ENCODE measurements at places on chromosomes 12 and 14.
A peak's percentile ranks its signal among the peaks of the same experiment; 100 is the strongest.

- H3K4me3 ChIP-seq, result no peak overlapping the region
- no peak for DNase-seq
- no peaks in the 10 kb centered on the region for H3K27me3 ChIP-seq
- no peaks in the 10 kb centered on the region for H3K4me1 ChIP-seq
- H3K36me3 ChIP-seq, result no peaks in the 10 kb centered on the region
Measured at GRCh38 chr12:24617471-24617870, 331.4 kb downstream of the BCAT1 start.

DNA sequence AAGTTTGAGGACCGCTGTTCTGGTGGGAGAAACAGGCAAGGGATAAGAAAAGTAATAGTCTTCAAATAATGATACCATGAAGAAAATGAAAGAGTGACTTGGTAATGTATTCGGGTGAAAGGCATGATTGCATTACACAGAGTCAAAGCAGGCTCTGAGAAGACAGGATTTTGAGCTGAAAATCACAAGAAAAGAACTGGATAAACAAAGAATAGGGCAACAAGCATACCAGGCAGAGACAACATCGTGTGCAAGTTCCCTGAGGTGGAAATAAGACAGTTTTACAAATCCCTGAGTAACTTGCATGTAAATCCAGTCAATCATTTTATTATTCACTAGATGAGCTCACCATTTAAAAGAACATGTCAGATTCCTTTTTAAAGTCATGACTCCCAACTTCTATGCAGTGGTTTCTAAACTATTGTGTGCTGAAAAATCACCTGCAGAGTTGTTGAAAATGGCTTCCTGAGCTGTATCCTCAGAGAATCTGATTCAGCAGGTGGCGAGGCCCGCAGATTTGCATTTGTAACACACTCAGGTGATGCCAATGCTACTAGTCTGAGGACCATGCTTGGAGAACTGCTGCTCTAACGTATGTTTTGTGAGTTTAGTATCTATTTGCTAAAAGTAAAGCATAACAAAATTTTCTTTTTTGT lies 133.0 kb upstream of the ABCD2 start:
- H3K27ac ChIP-seq, result no peak overlapping the region
- no peaks in the 10 kb centered on the region for H3K36me3 ChIP-seq
- H3K4me3 ChIP-seq, result no peak overlapping the region
- H3K27me3 ChIP-seq, result no peaks in the 10 kb centered on the region

DNA sequence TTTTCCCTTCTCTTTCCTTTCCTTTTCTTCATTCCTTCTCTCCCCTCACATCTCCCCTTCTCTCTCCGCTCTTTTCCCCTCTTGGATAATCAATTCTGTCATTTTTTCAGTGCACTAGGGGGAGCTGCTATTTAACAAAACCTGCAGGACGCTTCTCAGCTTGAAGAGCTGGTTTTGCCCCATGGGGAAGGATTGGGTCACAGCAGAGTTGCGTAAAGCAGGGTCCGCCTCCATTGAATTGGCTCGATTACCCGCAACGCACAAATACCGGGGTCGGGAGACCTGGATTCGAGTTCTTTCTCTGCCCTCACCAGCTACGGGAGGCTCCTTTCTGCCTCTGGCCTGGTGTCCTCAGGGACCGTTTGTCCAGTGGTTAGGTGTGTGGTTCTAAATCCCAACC lies 42.1 kb upstream of the CHGA start:
- H3K27me3 ChIP-seq, result no peaks in the 10 kb centered on the region
- H3K4me1 ChIP-seq, result no peaks in the 10 kb centered on the region
- no peak overlapping the region for H3K4me3 ChIP-seq
- no peak overlapping the region for H3K27ac ChIP-seq
- DNase-seq, result no peak

DNA sequence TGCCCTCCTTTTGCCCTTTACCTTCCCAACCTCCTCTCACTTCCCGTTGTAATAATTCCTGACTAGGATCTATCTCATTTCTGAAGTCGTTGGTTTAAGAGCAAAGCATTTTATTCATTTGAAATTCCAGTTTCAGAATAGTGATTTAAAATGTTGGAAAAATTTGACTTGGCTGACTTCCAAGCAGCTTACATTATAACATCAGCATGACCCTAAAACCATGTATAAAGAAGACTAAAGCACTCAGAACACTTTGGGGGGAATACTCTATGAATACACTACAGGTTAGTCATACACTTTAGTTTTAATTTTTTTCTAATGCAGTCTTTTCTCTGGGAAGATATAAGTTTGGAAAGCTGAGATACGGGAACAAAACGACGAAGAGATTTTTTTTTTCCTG lies 161.1 kb downstream of the BTG1 start:
- DNase-seq, result no peak
- H3K36me3 ChIP-seq, result no peaks in the 10 kb centered on the region
- no peaks in the 10 kb centered on the region for H3K27me3 ChIP-seq
- no peak overlapping the region for H3K4me3 ChIP-seq
- H3K27ac ChIP-seq, result no peak overlapping the region

DNA sequence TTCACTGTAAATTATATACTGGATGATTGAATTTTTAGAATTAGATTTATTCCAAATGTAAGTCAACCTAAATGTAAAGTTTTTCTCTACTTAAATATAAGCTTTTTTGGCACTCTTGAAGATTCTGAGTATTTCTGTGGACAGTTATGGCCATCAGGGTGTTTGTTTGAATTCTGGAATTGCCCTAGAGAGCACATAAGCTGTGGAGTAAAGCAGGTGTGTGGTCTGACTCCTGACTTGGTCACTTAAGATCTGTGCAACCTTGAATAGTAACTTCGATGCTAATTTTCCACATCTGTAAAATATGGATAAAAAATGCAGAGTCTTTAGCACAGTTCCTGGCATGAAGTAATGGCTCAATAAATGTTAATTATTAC lies 64.4 kb downstream of the FUT8 start:
- H3K4me3 ChIP-seq, result no peak overlapping the region
- H3K27ac ChIP-seq, result no peak overlapping the region
- no peaks in the 10 kb centered on the region for H3K36me3 ChIP-seq
- no peak for DNase-seq
- H3K27me3 ChIP-seq, result no peaks in the 10 kb centered on the region
- H3K4me1 ChIP-seq, result no peaks in the 10 kb centered on the region

GRCh38 chr12:127503246-127503645 lies 763.7 kb upstream of the TMEM132C start:
- H3K27ac ChIP-seq, result no peak overlapping the region
- H3K4me1 ChIP-seq, result no peaks in the 10 kb centered on the region
- DNase-seq, result no peak
- no peak overlapping the region for H3K4me3 ChIP-seq
- no peaks in the 10 kb centered on the region for H3K36me3 ChIP-seq

GRCh38 chr14:23294734-23295561 lies 7.7 kb downstream of the PPP1R3E start:
- H3K4me3 ChIP-seq, result no peak overlapping the region
- no peak overlapping the region for H3K27ac ChIP-seq
- peaks cover 7% of the 10 kb centered on the region for H3K4me1 ChIP-seq
- no peak for DNase-seq
- H3K27me3 ChIP-seq, result no peaks in the 10 kb centered on the region

GRCh38 chr12:125652681-125653080 lies 587.4 kb downstream of the AACS start:
- H3K4me3 ChIP-seq, result no peak overlapping the region
- H3K27me3 ChIP-seq, result no peaks in the 10 kb centered on the region
- no peak overlapping the region for H3K27ac ChIP-seq
- H3K36me3 ChIP-seq, result no peaks in the 10 kb centered on the region
- no peaks in the 10 kb centered on the region for H3K4me1 ChIP-seq

DNA sequence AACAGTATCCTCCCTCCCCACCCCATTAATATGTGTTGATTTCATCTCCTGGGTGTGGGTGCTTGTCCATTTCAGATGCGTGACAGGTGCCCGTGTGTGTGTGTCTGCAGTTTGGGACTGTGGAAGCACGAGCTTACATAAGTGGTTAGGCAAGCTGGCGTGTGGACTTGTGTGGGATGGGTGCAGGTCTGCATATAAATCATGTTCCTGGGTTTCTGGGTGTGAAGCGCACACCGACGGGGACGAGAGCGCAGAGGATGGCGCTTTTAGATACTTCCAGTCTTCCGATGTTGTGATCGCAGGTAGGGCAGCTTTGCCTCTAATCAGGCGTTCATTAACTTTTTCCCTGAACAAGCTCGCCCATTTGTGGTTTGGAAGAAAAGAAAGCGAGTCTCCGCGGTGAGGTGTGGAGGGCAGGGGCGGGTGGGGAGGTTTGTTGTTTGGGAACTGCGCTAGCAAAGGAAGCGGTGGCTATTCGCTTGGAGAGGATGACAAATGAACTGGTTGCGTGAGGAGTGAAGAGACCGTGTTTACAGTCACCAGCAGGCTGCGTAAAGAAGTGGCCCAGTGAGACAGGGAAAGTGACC lies 865 bp downstream of the RGS6 start:
- peak overlapping the region; percentile 39 for H3K4me3 ChIP-seq
- H3K27ac ChIP-seq, result no peak overlapping the region
- no peaks in the 10 kb centered on the region for H3K36me3 ChIP-seq
- H3K27me3 ChIP-seq, result peaks cover 6% of the 10 kb centered on the region
- no peak for DNase-seq

DNA sequence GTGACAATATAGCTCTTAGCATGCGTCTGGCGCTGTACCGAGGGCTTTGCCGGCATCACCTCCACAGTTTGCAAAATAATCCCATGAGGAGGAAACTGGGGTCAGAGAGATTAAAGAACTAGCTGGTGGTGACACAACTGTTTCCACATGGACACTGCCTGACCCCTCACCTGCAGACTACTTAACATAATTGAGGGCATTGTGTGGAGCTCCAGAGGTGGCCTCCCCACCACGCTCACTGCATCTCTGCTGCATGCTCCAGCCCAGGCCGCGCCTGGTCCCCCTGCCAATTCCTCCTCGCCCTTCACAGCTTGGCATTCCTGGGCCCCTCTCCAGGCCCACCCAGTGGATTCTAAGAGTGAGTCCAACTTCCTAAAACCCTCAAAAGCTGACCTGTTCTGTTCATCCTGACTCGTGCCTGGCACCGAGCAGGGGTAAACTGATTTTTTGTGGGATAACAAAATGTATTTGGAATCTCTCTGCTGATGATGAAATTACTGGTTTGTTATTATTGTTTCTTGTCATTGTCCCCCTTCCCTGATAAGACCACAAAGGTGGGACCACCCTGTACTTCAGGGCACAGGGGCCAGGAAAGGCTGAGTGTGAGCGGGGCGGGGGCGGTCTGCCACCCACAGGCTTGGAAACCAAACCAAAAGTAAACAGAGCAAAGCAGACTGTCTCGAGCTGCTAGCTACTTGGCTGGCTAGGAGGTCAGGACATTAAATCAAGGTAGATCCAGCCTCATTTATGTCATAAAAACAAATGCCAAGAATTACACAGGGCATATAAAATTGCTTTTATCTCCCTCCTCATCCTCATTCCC lies 40.6 kb downstream of the CHGA start:
- no peak for DNase-seq
- H3K36me3 ChIP-seq, result peaks cover 26% of the 10 kb centered on the region
- H3K4me3 ChIP-seq, result no peak overlapping the region
- H3K27ac ChIP-seq, result no peak overlapping the region

GRCh38 chr12:1531153-1531653 lies 63.2 kb downstream of the FBXL14 start:
- peaks cover 5% of the 10 kb centered on the region for H3K27me3 ChIP-seq
- H3K4me1 ChIP-seq, result peaks cover 12% of the 10 kb centered on the region
- H3K4me3 ChIP-seq, result peak overlapping the region; percentile 56
- H3K36me3 ChIP-seq, result no peaks in the 10 kb centered on the region

DNA sequence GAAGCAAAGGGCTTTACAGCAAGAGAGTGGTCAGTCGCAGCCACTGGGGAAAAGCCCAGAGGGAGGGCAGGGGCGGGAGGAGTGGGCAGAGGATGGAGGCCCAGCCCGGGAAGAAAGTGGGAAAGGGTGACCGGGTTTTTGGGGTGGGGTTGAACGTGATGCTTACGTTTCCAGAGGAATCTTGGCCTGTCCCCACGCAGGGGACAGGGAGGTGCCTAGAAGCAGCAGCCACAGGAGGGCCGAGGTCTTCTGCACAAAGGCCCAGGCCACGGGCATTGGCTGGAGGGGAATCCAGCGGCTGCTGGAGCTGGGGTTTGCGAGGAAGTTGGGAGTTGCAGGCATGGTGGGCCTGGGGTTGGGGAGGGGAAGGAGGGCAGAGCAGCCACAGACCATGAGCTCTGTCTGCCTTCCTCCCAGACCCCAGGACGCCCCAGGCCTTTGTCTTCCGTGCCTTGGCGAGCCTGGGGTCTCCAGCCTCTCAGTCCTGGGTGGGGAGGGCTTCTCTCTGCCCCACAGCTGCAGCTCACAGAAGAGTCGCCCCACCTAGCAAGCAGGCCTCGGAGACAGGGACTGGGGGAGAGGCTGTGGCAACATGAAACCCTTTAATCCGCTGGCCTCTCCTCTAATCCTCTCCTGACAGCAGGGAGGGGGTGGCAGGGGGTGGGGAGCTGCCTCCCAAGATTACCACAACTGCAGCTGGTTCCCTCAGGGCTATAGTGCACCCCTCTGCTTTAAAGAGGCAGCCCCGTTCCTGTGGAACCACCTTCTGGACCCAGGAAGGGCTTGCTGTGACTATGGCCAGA lies at the start of gene CACNA2D4:
CACNA2D4 (minus strand) TSS at position 572 of the 803 bp plus-strand sequence; CDS start at position 393, 179 bp downstream.
- H3K27ac ChIP-seq, result peak within 1 kb of the TSS; percentile 28
- no peaks in the 10 kb centered on the region for H3K36me3 ChIP-seq
- H3K4me1 ChIP-seq, result no peaks in the 10 kb centered on the region

DNA sequence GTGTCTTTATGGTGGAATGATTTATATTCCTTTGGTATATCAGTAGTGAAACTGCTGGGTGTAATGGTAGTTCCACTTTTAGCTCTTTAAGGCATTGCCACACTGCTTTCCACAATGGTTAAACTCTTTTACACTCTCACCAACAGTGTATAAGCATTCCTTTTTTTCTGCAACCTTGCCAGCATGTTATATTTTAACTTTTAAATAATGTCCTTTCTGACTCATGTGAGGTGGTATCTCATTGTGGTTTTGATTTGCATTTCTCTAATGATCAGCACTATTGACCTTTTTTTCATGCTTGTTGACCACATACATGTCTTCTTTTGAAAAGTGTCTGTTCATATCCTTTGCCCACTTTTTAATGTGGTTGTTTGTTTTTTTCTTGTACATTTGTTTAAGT lies 142.5 kb downstream of the MSRB3 start:
- H3K36me3 ChIP-seq, result no peaks in the 10 kb centered on the region
- H3K27ac ChIP-seq, result no peak overlapping the region
- no peak for DNase-seq

GRCh38 chr12:1205512-1206060 lies 214.6 kb downstream of the ERC1 start:
- no peaks in the 10 kb centered on the region for H3K36me3 ChIP-seq
- H3K4me3 ChIP-seq, result no peak overlapping the region
- no peak for DNase-seq
- no peaks in the 10 kb centered on the region for H3K27me3 ChIP-seq
- no peak overlapping the region for H3K27ac ChIP-seq

- H3K4me1 ChIP-seq, result no peaks in the 10 kb centered on the region
- H3K4me3 ChIP-seq, result no peak overlapping the region
- H3K27me3 ChIP-seq, result peaks cover 5% of the 10 kb centered on the region
- H3K36me3 ChIP-seq, result no peaks in the 10 kb centered on the region
- H3K27ac ChIP-seq, result no peak overlapping the region
Measured at GRCh38 chr14:70086685-70087379, 101.9 kb downstream of the SLC8A3 start.

DNA sequence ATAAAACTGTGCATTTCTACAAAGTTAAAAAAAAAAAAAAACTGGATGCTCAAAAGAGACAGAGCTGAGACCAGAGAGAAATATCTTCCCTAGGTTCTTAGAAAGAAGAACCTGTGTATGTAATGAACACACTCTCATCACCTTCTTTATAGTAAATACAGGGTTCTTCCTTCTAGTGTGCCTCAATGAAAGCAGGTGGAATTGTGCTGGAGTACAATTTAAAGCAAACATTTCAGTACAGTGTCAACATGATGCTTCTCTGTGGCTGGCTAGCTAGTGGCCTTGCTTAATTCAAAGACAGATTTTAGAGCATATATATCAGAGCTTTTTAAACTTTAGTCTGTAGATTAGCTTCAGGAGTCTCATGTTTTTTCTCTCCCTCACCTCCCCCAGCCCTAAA lies 249.8 kb upstream of the ARHGAP5 start:
- H3K27me3 ChIP-seq, result no peaks in the 10 kb centered on the region
- no peak for DNase-seq
- no peaks in the 10 kb centered on the region for H3K36me3 ChIP-seq
- no peak overlapping the region for H3K27ac ChIP-seq
- no peak overlapping the region for H3K4me3 ChIP-seq

Data from upper lobe of left lung (tissue), 6 donors.